ENCODE measurements at places on chromosomes 5 and 9. TPM values are rescaled to one million over a fixed set of nuclear protein-coding genes. Genes with fewer than 3 reads are reported as not detected.

The MTX3 gene
- total RNA-seq, result 12.7 TPM

The SLC27A6 gene
- total RNA-seq, result 0.26 TPM

The MYMK gene
- not detected for total RNA-seq

The SLC6A19 gene
- total RNA-seq, result not detected

The PARP8 gene
- total RNA-seq, result 23.9 TPM

The PCDHGA12 gene
- 2.1 TPM for total RNA-seq

The NKD2 gene
- not detected for total RNA-seq

All from osteocyte (in vitro differentiated cells).